ENCODE measurements at places on chromosomes 12 and 14.

- DNase-seq, result no peak
Measured at GRCh38 chr12:45231515-45232145, 15.7 kb downstream of the ANO6 start.

GRCh38 chr14:24670594-24670993 lies 36.6 kb upstream of the GZMB start:
- no peak for DNase-seq

DNA sequence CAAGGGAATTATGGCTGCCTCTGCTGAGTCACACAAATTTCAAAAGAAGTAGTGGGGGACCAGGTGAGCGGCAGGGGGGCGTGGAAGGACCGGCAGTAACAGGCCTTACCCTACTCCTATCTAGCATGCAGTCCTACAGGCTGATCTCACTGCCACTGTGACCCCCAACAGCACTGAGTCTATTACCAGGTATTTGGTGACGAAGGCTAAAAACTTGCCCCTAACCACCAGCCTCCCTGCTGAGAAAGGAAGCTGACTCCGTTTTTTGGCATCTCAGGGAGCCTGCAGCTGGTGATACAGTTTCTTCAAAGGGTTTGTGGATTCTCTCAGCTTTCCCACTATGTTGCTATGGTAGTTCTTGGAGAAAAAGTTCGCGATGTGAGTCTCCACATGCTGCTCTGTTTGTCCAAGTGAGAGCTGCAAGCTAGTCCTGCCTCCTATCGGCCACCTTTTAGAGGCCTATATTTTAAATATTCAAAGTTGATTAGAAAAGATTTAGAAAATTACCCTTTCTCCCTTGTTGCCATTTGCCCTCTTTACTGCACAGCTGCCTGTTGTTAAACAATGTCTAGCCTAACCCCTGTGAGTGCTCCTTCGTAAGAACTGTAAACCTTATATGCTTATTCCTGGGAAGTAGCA lies 57.1 kb upstream of the SLCO1B1 start:
- peak; percentile 0 for DNase-seq

DNA sequence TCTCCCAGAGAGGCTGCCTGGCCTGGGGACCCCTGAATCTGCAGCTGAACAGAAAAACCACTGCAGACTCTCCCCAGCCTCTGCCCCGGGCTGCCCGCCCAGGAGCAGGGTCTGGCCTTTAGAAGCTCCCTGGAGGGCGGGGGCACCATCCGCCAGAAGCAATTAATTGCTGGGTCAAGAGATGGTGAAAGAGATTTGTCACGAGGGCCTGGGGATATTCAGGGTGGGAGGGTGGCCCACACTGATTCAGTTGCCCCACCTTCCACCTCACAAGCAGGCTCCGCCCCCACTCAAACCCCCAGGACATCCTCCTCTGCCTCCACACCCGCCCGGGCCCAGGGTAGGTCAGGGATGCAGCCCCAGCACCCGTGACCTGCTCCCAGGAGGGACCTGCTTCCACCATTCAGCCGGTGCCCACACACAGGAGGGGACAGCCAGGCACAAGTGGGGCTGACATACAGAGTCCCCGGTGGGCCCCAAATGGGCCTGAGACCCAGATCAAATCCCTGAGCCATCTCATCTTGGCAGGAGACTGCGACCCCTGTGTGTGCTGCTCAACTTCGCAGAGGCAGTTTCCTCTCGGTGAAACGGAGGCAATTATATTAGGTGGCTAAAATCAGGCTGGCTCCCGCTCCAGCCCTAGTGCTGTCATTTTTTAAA lies 23.0 kb downstream of the NCOR2 start:
- no peak for DNase-seq

DNA sequence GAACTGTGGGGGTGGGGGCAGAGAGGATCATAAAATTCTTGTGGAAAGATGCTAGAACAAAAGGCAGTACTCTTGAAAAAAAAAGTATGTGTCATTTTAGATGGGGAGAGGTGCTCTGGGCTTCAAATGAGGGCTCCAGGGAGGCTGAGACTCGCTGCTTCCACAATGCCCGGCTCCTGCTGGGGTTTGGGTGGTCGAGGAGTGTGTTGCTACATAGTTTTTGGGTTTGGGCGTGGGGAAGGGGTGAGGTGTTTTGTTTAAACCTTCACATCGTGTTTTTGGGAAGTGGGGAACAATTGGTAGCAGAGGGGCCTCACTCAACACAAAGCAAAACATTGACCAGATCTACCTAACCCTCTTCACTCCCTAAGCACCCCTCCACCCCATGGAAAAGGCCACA lies 8.1 kb downstream of the ISCA2 start:
- no peak for DNase-seq

- DNase-seq, result no peak
Measured at GRCh38 chr12:43198608-43199007, 353.4 kb downstream of the ADAMTS20 start.

GRCh38 chr12:4858386-4858785 lies 51.3 kb upstream of the KCNA1 start:
- DNase-seq, result peak; percentile 20

- no peak for DNase-seq
Measured at GRCh38 chr14:84343656-84344055, 1186.3 kb upstream of the FLRT2 start.

- DNase-seq, result no peak
Measured at GRCh38 chr14:63383776-63384367, 65.1 kb upstream of the GPHB5 start.

GRCh38 chr12:111437816-111438454 lies 32.2 kb downstream of the SH2B3 start:
- DNase-seq, result no peak

GRCh38 chr12:29070309-29070708 lies 78.8 kb upstream of the FAR2 start:
- no peak for DNase-seq

GRCh38 chr14:98698341-98698740 lies 573.7 kb downstream of the BCL11B start:
- no peak for DNase-seq

DNA sequence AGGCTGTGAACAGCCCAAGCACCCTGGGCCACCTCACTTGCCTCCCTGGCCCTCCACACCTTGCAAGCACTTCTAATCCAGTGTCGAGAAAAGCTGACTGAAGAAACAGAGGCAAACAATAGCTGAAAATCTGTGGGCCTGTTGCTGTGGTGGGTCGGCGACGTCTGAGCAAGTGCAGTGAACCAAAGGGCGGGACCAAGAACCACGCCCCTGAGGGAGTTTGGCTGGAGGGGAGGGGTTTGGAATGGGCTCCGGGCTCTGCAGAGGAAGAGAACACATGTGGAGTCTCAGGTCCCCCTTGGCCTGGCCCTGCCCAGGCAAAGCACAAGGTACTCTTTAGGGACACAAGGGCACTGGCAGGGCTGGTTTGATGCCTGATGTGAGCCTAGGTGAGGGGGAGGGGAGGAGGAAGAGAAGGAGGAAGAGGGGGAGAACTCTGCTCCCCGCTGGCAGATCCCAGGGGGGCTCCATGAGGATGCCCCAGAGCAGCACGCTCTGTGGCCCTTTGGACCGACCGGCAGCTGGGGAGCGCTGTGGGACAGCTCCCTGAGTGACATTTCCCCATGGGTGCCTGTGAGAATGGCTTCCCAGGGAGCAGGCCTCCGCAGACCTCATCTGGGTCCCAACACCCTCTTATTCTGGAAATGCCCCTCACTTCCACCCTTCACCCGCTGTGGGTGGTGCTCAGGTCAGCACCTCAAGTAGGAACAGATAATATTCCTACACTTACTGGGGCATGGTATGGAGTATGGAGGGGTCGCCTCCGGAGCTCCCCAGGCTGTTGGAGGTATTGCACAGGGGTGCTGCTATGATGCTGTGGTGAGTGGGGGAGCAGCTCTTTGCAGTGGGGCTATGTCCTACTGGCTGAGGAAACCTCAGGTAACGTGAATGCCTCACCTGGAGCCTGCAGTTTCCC lies 85.5 kb downstream of the CPSF2 start:
- no peak for DNase-seq

DNA sequence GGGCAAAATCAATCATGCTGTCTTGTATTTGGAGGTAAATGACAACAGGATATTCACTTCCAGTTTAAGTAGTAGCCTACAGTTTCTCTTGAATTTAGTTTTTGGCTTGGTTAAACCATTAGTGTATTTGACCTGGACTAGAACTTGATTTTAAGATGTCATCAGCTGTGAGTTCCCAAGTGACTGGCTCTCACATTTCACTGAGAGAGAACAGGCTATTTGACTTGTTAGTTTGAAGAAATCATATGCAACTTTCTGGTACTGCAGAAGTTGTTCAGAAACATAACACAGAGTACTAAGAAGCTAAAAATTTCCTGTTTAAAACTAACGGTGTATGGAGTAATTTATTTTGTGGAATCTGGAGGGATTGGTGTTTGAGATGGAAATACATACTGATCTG lies 22.3 kb downstream of the MNAT1 start:
- DNase-seq, result no peak

GRCh38 chr14:104706733-104707607 lies 17.1 kb upstream of the ADSS1 start:
- no peak for DNase-seq

DNA sequence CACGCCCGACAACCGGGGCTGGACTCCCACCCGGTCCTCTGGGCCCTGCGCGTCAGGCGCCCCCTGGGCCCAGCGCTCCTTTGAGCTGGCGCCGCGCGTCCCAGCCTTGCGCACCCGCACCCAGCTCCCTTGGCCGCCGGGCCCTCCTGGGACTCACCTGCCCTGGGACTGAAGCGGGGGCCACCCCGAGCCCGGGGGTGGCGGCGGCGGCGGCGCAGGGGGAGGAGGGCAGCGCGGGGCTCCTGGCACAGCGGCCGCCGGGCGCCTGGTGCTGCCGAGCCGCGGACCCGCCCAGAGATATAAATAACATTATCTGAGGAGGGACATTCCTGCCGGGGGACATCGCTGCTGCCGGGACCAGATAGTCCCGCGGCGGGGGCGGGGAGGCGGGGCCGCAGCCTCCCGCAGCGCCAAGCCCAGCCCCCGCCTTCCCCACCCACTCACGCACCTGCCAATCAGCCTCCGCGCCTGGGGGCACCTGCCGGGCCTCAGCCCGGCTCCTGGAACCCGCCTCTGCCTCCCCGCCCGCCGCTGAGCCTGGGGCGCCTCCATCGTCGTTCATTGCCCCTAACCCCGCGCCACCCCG lies at the start of gene SPTB:
TSS of gene SPTB (minus strand) at position 273 of the 586 bp plus-strand sequence. CDS start 56,813 bp downstream, outside the sequence.
- DNase-seq, result peak; percentile 16

GRCh38 chr12:93387780-93388179 lies 10.1 kb downstream of the NUDT4 start:
- no peak for DNase-seq

- DNase-seq, result no peak
Measured at GRCh38 chr12:112018571-112019237, 5.5 kb downstream of the ERP29 start.

GRCh38 chr12:27772328-27773049 lies 7.5 kb upstream of the KLHL42 start:
- no peak for DNase-seq

DNA sequence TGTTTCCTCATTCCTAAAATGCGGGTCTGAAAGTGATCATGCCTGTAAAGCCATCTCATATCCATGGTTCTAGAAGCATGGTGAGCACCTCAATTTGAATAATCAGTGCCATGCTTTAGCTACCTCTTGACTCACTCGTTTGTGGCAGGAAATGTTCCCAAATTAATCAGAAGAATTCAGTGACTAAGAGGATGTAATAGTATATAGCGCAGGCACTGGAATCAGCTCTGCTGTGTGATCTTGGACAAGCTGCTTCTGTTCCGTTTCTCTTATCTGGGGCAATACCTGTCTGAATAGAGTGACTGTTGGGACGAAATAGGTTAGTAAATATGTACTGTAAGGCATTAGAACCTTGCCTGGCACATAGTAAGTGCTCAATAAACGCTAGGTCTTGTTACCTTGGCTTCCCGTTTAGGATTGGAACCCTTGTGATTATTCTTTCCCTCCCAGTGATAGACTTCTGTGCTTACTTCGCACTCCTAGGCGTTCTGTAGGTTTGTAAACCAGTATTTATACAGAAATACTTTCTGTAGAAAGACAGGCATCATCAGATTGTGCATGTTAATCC lies 820 bp upstream of the SMAGP start:
- peak; percentile 61 for DNase-seq

- no peak for DNase-seq
Measured at GRCh38 chr12:90235642-90236041, 527.0 kb upstream of the ATP2B1 start.

GRCh38 chr14:71534506-71534905 lies 397.7 kb upstream of the RGS6 start:
- DNase-seq, result no peak

DNA sequence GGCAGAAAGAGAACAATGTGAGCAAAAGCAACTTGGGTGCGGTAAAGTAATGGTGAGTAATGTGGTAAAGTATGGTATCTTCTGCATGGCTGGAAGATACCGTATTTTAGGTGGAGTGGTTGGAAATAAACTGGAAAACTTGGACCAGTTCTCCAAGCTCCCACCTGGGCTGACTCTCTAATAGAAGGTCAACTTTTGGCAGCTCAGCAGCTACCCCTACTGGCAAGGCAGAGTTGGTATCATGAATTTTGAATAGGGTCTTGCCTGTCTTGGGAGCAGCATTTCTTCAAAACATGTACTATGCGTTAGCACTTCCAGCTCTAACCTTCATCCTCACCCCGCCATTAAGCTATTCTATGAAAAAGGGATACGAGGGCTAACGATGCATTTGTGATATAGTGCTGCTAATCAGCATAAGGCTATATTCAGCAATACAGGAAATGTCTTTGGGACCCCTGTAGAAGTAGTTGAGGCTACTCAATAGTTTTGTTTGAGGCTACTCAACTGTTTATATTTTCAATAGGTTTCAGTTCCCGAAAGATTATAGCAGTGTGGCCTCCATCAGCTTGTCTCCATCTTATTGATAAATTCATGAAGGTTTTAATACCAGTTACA lies 276.3 kb upstream of the FAR2 start:
- DNase-seq, result peak; percentile 77

GRCh38 chr12:48302161-48302911 lies 48.4 kb downstream of the ZNF641 start:
- no peak for DNase-seq

- peak; percentile 40 for DNase-seq
Measured at GRCh38 chr14:77026930-77027537, 1.5 kb downstream of the IRF2BPL start.

Data from trophoblast cell (in vitro differentiated cells and primary cell).